Stimulated activated CD8-positive, alpha-beta memory T cell treated with anti-CD3 and anti-CD28 coated beads, Interleukin-2, amount 100 ng/mL, for 48 hours (primary cell): ENCODE measurements at places on chromosomes 7 and 10.

DNA sequence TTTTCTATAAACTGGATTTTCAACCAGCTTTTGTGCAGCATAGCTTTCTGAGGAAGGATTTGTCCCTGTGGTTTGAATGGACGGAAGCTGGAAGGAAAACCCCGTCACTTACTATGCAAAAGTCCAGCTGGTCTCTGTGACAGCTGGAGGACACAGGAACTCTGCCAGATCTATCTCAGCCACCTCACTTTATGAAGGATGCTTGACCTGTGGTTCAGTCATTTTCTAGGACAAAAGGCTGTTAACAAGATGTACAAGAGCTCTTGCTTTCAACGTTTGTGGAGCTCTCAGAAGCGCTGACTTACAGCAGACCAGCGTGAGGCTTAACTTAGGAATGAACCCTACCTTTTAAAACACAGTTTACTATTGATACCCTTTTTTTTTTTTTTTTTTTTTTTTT lies 90.8 kb downstream of the CREM start:
- DNase-seq: no peak

- no peak for DNase-seq
These were observed 134.2 kb downstream of the OR13A1 start for GRCh38 chr10:45180946-45181875.

GRCh38 chr10:30792025-30792424 lies 162.5 kb upstream of the LYZL2 start:
- no peak for DNase-seq

GRCh38 chr7:141585592-141586510 lies 34.6 kb downstream of the AGK start:
- DNase-seq: peak; percentile 37

GRCh38 chr7:110856704-110857103 lies 234.2 kb upstream of the LRRN3 start:
- DNase-seq: no peak

DNA sequence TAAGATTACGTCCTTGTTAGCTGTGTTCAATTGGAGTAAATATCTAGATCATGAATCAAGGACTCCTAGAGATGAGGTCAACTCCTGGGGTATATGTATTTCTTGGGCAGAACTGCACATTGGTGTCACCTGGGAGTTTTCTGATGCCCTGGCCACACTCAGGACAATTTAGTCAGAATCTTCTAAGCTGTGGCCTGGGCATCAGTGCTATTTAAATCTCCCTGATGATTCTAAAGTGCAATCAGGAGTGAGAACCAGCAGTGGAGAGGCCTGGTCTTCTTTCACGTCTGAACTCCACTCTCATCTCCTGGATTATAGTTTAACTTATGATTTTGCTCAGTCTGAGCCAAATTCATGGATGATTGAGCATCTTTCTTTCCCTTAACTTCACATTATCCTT lies 218.0 kb downstream of the BMPER start:
- no peak for DNase-seq

DNA sequence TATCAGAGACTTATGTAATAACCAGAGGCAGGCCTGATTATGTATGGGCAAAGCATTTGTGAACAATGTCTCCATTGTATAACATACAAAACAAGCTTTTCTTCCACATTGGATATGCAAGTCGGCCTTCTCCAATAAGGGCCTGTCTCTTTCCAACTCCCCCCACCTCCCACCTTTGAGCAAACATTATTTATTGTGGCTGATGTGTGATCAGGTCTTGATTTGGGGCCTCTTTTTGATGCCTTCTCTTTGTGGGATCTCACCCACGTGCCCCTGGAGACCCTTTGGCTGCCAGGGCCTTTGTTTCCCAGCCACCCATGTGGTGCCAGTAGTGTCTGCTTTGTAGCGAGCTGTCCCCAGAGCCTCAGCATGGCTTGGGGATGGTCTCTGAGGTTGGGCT lies 53.0 kb downstream of the TCF7L2 start:
- DNase-seq: no peak
